ENCODE measurements at places on chromosomes 1 and 21.

GRCh38 chr1:9689971-9690381 is 38.4 kb downstream of the PIK3CD start:
- DNase-seq = no peak

GRCh38 chr1:17629460-17629859 is 90.0 kb downstream of the ARHGEF10L start:
- DNase-seq = no peak

- no peak for DNase-seq
These were observed 208.8 kb downstream of the DAB1 start for GRCh38 chr1:57214951-57215575.

DNA sequence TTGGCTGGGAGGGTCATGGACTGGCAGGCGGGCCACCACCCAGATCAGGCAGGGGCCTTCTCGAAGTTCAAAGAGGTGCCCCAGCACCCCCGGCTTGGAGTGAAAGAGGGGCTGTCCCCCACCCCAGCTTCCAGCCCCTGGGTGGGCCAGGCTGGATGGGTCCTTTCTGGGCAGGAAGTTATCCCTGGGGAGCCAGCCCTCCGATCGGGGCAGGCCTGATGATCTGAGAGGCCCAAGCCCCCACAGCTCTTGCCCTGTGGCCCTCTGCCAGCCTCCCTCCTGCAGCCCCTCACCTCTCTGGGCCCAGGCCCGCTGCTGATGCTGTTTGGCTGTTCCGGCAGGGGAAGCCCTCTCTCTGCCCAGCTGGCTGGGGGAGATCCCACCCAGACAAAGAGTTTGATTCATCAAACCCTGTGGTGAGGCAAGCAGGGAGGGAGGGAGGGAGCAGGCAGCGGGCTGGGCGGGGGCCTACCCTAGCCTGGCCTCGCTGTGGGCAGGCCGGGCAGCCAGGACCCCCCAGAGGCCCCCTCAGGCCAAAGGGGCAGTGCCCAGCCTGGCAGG is 2.5 kb downstream of the ARHGEF19 start:
- no peak for DNase-seq

DNA sequence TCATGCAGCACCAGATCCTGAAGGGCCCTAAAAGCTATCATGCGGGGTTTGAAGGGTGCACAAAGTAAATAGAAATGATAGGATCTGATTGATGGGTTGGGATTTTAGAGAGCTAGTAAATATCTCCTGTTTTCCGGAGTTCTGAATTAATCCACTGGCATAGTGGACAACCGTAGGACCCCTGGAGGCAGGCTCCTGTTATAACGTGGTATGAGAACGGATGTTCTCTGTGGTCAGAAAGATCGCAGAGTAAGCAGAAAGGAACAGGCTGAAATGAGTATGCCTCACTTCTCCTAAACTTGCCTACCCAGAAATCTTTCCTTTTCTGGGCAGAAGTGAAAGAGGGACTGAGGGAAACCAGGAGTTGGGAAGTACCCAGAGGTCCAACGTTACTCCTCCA is 470.8 kb downstream of the AJAP1 start:
- no peak for DNase-seq

DNA sequence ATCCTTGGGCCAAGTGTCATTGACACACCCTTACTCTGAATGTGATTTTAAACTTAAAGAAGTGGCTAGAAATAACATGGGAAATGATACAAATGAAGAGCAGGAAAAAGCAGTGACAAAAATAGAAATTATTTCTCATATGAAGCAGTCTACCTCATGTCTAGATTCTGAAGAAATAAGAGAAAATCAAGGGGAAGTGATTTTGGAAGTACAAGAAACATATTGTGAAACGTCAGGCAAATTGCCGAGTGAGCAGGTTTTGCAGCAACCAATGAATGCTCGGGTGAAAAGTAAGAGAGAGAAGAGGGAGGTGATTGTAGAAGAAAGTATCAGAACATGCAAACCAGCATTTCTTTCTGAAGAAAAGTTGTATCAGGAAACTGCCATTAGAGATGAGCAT is 130.7 kb downstream of the MACF1 start:
- no peak for DNase-seq

GRCh38 chr21:36551321-36551720 is 71.4 kb upstream of the CLDN14 start:
- DNase-seq = no peak

GRCh38 chr1:9575486-9575885 is 13.2 kb upstream of the TMEM201 start:
- DNase-seq = no peak

DNA sequence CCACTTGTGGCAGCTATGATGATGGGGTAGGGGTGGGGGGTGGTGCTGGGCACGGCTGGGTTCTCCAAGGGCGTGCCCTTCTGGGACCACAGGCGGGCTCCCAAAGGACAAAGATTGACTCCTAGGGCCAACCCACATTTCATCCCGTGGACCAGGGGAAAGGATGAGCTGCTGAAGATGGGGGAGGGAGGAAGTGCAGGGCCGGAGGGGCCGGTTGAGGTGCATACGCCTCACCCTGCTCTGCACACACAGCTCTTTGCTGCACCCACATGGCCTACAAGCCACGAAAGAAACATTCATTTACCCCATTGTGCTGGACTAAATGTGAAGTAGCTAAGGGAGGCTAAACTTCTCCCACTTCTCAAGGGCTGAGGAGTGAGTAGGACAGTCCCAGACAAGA is 34.2 kb upstream of the GNPAT start:
- DNase-seq = no peak

DNA sequence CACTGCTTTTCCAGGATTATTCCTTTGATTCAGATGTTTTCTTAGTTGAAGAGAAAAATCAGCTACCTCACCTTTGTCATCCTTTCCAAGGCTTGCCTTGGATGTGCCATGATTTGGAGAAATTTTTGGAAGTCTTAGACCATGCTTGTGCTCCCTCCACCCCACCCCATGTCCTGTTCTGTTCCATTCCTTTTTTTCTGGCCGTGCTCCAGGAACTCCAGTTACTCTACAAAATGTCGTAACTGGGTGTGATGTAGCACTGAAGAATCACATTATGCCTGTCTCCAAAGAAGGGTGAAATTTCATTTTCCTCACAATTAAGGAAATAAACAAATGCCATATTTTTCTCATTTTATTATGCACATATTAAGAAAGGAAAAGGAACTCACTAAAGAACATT is 217.8 kb upstream of the ZRANB2 start:
- DNase-seq = no peak

DNA sequence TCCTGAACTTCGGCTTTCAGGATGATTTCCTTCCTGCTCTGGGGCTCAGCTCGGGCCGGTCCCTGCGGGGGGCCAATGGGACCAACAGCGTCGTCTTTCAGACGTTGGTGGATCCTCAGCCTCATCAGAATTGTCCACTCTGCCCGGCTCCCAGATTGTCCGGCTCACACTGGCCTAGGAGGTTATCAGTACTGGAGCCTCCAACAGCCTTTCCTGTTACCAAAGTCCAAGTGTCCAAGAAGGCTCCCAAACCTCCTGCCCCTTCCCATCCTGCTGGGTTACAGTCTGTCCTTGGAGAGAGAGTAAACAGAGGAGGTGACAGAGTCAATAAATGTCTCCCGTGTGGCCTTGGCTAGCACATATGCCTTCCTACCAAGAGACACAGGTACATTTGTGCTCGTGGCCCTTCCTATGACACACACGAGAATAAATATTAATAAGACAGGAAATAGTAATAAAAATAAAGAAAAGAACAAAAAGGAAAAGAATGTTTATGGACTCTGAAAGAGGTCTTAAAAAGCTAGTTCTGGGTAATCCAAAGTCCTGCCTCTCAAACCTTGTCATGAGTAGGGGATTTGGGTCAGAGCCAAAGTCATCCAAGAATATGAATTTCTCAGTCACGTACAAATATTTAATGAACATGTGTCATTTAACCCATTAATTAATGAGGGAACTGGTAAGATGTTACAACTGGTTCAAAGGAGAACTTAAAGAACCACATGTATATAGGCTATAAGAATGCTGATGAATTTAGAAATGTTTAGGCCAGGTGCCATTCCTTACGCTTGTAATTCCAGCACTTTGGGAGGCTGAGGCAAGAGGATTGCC is 80.8 kb upstream of the SLC2A1 start:
- no peak for DNase-seq

- no peak for DNase-seq
These were observed 35.5 kb downstream of the CDC14A start for GRCh38 chr1:100387657-100388350.

- no peak for DNase-seq
These were observed 7.0 kb upstream of the SPATC1L start for GRCh38 chr21:46191257-46191685.

DNA sequence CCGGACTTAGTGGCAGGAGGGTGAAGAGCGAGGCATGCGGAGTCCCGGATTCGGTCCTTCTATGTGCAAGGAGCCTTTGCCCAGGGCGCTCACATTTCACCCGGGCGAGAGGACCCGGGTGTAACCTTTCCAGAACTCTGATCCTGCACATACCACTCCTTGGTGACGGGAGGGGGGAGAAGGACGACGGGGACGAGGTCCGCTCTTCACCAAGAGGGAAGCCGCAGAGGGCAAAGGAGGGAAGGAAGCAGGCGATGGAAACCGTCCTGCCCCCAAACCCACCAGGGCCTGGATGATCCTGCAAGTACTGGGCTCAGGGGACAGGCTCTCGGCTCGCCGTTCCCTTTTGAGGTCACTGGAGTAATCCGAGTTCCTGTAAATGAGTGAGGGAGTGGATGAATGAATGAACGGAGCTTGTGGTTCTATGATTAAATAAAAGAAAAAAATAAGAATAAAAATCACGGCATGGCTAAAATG is 993 bp downstream of the SYPL2 start:
- DNase-seq = no peak

DNA sequence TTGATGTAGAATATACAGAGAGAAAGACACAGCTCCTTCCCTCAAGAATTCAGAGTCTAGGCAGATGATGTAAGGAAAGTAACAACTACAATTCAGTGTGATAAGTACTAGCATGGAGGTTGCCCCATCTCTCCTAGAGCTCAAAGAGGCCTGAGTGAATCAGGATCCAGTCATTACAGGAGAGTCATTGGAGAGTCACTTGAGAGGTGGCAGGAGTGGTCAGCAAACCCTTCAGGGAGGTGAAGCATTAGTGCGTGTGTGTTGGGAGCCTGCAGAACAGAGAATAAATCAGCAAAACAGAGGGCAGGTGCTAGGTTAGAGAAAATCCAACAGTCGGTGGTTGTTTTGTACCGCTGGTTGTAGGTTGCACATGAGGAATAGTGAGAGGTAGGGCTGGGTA is 46.1 kb downstream of the GRIK1 start:
- no peak for DNase-seq

- DNase-seq = no peak
These were observed 1.2 kb upstream of the CAPN2 start for GRCh38 chr1:223711173-223711572.

GRCh38 chr1:181949500-181949899 is 112.0 kb downstream of the ZNF648 start:
- no peak for DNase-seq

GRCh38 chr1:207851696-207852095 is 59.2 kb downstream of the CD34 start:
- no peak for DNase-seq

DNA sequence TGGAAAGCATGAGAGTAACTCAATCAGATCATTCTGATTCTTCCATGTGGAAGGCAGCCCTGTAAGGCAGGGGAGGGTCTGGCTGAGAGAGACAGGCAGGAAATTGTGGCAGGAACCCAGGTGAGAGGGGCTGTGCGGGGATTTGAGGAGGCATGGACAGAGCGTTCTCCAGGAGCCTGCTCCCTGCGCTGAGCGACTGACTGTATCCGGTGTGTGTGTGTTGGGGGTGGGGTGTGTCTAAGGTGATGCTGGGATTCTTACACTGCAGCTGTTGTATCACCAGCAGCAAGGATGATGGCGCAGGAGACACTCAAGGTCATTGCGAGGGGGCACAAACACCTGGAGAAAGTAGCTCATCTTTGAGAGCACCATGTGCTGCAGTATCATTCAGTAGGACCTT is 128.5 kb downstream of the RHOU start:
- DNase-seq = no peak

- DNase-seq = no peak
These were observed 43.2 kb upstream of the VAMP3 start for GRCh38 chr1:7727809-7728471.

DNA sequence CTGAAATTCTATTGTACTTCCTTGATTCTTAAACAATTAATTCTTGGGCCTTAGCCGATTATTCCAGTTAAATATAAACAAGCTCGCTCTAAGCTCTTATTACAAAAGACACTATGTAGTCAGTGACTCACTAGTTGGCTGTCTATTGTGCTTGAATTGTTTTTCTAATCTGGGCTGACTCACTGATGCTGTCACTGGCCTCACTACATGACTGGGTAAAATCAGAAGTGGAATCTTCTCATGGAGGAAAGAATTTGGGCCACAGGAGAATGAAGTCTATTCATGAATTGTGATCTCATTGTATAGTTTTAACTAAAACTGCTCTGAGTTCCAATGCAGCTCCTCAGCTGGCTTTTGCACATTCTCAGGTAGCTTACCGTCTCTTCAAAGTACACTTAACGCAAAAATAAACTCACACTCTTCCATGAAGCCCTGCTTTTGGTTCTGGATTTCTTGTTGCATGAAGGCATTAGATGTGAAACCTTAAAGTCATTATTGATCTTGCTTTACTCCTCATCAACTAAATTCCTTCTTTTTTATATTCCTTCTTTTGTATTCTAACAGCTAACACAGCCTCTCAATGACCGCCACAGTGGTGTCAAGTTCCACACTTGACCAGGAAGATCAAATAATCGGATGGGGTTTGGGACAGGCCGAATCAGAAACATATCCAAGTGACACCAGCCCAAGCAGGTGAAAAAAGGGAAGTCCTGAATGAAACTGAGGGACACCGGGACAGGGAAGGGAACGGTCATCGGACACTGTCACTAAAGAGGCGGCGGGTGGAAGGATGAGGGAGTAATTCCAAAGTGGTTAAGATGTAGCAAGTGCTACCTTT is 80.9 kb upstream of the LBR start:
- no peak for DNase-seq

- no peak for DNase-seq
These were observed 360.3 kb downstream of the TGFB2 start for GRCh38 chr1:218705391-218705790.

- no peak for DNase-seq
These were observed 75.4 kb upstream of the C1orf105 start for GRCh38 chr1:172345077-172345476.

- DNase-seq = no peak
These were observed 233.5 kb upstream of the NRIP1 start for GRCh38 chr21:15298306-15298705.

GRCh38 chr1:44999232-44999631 is 11.9 kb downstream of the HECTD3 start:
- DNase-seq = no peak

DNA sequence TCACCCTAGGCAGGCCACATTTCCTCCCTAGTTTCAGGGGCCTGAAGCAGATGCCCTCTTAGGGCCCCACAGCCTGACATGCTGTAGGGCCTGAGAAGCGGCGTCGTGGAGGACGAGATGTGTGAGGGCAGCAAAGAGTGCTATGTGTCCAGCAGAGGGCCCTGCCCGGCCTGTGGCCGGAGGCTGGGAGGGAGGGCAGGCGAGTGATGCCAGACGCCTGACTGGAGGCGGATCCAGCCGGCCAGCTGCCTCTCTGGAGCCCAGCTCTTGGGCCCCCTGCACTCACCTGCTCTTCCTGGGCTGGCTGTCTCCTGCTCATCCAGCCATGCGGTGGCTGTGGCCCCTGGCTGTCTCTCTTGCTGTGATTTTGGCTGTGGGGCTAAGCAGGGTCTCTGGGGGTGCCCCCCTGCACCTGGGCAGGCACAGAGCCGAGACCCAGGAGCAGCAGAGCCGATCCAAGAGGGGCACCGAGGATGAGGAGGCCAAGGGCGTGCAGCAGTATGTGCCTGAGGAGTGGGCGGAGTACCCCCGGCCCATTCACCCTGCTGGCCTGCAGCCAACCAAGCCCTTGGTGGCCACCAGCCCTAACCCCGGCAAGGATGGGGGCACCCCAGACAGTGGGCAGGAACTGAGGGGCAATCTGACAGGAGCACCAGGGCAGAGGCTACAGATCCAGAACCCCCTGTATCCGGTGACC is at the start of gene GPR37L1:
GPR37L1 (plus strand) TSS at position 279 of the 697 bp plus-strand sequence; CDS start at position 326, 47 bp downstream.
- DNase-seq = no peak
